NAMALWA (cell line): ENCODE measurements at places on chromosomes 11 and 22.

DNA sequence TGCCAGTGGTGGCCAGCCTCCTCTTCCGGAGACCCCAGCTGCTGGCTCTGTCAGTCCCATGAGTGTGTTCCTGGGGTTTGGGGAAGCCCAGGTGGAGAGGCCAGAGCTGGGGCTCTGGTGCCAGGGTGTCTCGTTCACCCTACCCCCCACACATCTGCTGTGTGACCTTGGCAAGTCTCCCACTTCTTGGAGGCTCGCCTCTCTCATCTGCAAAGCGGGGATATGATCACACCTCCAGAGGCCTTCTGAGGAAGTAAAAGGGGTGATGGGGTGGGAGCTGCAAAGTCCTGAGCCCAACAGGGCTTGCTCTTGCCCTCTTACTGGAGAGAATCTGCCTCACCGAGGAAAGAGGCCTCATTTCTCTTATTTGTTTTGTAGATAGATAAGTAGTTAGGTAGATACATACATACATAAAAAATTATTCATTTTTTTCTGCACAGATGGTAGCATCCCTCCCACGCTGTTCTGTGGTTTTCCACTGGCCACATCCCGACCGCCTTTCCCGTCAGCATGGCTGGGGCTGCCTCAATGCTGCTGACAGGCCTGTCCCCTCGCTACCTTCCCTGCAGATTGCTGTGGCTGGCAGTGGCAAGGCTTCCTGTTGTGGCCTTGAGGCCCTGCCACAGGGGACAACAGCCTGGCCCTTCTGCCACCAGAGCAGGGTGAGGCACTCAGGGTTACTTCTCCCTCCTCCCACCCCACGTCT lies 23.9 kb downstream of the MYO7A start:
- DNase-seq: no peak

DNA sequence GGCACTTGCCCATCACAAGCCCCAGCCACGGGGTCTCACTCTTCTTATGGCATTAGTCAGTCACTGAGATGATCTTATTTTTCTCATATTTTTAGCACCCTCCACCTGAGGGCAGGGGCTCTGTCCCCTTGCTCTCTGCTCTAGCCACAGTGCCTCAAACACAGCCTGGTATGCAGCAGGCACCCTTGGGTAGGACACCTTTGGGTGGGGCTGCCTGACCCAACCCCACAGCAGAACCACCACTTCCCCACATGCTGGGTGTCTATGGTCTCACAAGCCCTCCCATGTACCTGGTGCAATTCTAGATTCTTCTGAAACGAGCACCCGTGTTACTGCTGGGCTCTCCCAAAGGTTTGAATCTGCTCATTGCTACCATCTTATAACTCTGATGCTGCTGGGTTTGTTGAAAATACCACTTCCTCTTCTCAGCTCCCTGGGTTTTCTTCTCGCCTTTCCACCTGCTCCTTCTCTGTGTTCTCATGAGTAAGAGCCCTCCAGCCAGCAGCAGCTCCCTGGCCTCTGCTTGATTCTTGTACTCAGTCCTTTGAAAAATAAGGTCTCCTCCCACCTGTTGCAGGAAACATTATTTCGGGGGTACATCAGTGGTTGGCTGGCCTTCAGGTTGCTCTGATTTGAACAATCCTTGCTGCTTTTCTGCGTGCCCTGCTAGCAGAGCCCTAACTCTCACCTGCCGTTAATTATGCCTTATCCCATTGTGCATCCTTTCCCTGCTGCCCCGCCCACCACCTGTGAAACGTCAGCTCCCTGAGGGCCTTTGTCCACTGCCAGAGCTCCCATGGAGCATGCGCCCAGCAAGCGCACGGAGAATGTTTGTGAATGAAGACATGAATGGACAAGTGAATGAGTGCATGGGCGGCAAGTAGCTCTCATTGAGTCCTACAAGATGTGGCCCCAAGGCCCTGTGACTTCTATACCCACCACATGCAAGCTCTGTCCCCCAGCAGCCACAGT lies 1181.6 kb downstream of the TBC1D22A start:
- DNase-seq: no peak

- no peak for DNase-seq
Measured at GRCh38 chr22:23833017-23833751, 5.6 kb downstream of the DERL3 start.

DNA sequence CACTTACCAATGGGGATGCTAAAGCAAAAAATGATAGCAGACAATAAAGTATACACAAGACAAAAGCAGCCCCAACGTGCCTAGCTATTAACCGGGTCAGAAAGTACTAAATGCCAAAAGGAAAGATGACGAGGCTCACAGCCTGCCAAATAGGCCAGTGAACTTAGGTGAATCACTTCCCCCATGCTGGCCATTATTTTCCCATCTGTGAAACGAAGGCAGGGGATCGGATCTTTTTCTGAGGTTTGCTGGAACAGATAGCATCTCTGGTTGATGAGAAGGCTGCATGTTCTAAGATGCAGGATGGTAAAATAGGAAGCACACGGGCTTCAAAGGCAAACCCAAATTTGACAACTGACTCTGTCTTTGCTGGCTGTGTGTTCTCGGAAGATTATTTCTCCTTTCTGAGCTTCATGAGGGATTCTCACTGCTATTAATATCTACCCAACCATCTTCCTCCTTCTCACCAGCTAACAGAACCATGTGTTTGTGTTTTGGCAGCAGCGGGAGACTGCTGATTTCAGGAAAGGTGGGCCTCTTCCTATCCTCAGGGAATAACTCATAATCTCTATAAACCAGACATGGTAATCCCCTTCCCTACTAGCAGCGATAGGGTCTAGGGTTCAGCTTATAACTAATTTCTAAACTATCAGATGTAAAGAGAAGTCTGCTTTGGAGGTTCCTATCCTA lies 390.7 kb downstream of the LARGE1 start:
- DNase-seq: no peak

- DNase-seq: no peak
Measured at GRCh38 chr22:48448821-48449220, 1378.9 kb downstream of the BRD1 start.

GRCh38 chr22:36424901-36425579 lies 37.3 kb upstream of the MYH9 start:
- no peak for DNase-seq

GRCh38 chr11:8532475-8532874 lies 61.6 kb downstream of the STK33 start:
- peak; percentile 33 for DNase-seq

GRCh38 chr11:45285930-45286632 lies at the start of gene SYT13:
SYT13 (minus strand) TSS chr11:45286341; CDS start chr11:45286207, 134 bp downstream.
- no peak for DNase-seq

DNA sequence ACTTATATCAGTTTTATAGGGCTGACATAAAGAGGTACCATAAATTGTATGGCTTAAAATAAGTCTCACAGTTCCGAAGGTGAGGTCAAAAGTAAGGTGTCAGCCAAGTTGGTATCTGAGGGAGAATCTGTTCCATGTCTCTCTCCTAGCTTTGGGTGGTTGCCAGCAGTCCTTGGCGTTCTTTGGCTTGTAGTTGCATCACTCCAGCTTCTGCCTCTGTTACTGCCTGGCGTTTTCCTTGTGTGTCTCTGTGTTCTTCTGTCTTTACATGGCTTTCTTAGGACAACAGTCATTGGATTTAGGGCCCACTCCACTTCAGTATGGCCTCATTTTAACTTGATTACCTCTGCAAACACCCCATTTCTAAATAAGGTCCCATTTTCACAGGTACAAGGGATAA lies 16.7 kb downstream of the MMP7 start:
- DNase-seq: no peak

GRCh38 chr22:34102633-34103032 lies 182.4 kb upstream of the LARGE1 start:
- no peak for DNase-seq

GRCh38 chr11:74702383-74703007 lies 28.7 kb downstream of the CHRDL2 start:
- DNase-seq: peak; percentile 83

GRCh38 chr11:104705490-104706190 lies 192.6 kb downstream of the CASP12 start:
- peak; percentile 62 for DNase-seq

DNA sequence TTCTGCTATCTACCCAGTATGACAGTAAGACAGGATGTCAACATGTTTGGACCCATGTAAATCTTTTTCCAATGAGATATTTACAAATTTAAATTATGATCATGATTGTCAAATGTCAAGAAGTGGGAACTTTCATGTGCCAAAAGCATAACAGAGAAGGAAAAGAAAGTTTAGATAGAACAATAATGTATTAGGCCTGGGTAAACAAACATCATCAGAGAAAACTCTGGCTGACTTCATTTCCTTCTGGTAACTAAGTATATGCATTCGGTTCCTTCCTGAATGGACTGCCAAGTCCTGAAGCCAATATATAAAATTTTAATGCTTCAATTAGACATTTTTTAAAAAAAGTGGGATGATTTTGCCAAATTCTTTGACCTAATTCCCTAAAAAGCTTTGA lies 16.5 kb downstream of the RNF141 start:
- DNase-seq: no peak

DNA sequence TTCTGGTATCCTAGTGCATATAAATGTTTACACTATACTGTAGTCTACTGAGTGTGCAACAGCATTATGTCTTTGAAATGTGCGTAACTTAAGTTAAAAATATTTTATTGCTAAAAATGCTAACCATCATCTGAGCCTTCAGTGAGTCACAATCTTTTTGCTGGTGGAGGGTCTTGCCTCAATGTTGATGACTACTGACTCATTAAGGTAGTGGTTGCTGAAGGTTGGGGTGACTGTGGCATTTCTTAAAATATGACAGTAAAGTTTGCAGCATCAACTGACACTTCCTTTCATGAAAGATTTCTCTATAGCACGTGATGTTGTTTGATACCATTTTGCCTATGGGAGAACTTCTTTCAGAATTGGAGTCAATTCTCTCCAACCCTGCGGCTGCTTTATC lies 8.5 kb upstream of the CREBZF start:
- no peak for DNase-seq

GRCh38 chr11:58592760-58593472 lies 14.1 kb downstream of the ZFP91 start:
- no peak for DNase-seq

GRCh38 chr11:123357353-123357989 lies 72.6 kb upstream of the GRAMD1B start:
- no peak for DNase-seq

DNA sequence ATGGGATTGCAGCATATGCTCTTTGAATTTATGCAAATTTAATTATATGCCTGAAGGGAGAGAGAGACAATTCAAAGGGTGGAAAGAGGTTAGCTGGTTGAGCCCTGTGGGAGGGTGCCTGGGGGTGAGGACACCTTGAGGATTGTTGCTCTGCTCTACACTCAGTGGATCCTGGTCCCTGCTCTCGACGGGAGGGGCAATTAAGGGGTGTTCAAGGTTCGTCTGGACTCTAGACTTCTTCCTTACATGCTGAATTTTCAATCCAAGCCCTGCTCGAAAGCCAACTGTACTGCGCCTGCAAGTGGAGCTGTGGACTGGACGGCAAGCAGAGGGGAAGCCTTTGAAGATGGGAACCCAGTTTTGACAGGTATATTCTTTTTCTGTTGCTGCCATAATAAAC lies 15.5 kb upstream of the OR5M11 start:
- no peak for DNase-seq

GRCh38 chr11:16397390-16397789 lies 41.0 kb upstream of the SOX6 start:
- DNase-seq: no peak

GRCh38 chr11:127804747-127805400 lies 782.5 kb downstream of the ETS1 start:
- DNase-seq: no peak

DNA sequence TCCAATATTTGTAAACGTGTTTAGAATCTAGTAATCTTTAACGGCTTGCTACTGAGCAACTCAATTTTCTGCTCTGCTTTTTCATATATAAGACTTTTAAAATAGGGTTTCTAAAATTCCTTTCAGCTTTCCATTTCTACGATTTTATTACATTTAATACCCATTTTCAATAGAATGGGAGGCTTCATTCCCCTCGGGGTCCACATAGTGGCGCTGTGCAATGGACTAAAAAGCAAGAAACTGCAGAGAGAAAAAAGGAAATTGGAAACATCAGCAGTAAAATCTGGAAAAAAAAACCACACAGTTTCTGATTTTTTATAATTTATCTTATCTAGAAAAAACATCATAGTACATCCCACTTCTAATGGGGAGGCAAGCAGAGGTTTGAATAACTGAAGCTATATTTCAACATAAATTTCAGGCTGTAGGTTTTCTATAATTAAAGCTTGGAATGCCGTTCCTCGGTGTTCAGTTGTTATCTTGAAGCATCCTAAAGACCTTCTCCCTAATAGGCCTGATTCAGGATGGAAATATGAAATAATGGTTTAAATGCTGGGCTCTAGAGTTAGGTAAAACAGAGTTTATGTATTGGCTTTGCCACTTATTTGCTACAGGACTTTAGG lies 18.7 kb upstream of the JHY start:
- peak; percentile 52 for DNase-seq

DNA sequence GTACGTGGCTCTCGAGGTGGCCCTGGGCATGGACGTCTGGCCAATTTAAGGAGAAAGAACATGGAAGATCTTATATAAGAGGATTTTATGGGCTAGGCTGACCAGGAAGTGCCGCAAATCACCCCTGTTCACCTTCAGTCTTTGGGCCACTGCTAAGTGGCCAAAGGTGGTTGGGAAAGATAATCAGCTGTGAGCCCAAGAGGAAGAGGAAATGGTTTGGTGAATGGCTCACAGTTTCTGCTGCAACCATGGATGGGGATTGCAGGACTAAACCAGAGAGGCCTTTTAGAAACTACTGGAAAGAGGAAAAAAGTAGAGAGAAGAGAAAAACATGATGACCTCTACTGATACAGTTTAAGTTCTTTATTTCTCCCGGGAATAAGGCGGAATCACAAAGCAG lies 96.0 kb upstream of the ARHGAP20 start:
- DNase-seq: no peak

DNA sequence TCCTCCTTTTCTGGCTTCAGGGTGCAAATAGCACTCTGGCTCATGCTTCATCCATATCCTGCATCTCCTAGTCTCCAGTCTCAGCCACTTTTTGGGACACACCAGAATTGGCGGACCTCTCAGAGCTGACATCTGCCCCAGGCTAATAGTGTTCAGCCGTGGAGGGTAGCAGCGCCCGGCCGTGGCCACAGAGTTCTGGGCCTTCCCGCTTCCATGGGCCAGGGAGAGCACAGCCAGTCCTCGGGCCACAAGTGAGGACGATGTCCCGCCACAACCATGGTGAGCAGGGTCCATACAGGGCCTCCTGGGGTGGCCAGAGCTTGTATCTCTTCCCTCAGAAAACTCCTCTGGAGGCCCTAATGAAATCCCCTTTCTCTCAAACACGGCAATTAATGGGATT lies 26.0 kb downstream of the DKK3 start:
- no peak for DNase-seq

GRCh38 chr11:11148596-11148995 lies 204.5 kb downstream of the CSNK2A3 start:
- DNase-seq: no peak

- no peak for DNase-seq
Measured at GRCh38 chr11:66846671-66847091, 3.4 kb downstream of the RCE1 start.

DNA sequence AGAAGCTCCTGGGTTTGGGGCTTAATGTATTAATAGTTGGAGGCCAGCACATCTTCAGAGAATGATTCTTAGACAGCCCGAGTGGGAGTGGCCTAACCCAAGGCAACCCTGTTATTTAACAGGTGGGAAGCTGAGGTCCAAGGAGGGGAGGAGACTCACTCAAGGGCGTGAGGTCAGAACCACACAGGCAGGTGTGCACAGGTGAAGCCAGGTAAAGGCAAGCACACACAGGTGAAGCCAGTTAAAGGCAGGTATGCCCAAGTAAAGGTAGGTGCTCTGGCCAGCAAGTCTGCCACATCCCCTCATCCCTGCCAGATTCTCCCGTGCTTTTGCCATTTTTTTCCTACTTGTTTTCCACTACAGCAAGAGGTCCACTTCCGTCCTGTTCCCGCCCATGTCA lies 2.9 kb upstream of the SHANK2 start:
- DNase-seq: no peak
